ENCODE measurements at places on chromosomes 6 and 20.

GRCh38 chr6:30841644-30842504 lies 42.4 kb upstream of the DDR1 start:
- DNase-seq = no peak

DNA sequence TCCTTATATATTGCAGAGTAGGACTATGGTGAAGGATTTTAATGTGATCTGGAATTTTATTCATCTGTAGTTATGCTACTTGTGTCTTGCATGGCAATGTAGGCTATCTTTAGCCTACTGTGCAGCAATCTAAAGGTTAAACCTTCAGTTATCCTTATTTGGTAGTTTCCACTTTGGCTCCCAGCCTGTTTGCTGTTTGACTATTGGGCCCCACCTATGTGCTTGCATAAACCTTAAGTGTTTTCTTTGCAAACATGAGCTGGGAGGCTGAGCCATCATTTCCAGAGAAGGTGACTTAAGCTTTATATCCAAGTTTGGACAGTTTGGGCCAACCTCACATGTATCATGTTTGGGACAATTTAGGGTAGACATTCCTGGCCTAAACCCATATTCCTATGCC lies 537.5 kb downstream of the BTBD3 start:
- DNase-seq = no peak

DNA sequence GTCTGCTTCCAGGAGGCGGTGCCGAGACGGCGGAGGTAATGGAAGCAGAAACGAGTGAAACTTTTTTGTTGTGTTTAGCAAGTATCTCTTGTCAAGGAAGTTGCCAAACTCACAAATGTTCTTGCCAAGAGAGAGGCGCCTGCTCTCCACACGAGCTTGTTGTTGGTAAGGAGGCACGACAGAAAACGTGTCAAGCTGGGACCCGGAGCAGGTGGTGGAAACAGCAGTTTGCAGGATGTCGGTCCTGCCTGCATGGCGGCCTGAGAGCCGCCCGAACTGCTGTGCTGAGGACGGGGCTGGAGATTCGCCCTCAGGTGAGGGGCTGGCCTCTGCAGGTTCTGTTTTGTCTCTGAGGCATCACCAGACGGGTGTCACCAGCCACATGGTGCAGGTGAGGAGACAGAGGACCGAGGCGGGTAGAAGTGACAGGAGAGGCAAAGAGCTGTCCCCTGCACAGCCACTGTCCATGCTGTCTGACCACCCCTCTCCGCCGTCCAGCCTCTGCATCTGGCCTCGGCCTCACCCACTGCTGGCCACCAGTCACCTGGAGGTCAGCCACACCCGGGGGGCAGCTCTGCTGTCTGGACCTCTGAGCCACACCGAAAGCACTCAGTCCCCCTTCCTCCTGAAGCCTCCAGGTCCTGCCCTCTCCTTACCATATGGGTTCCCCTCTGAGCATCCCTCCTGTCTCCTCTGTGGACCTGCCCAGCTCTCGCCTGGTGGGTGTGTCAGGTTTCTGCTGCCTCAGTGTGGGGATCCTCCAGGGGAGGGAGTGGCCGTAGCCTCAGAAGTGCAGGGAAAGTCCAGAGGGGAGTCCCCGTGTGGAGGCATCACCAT lies 261.5 kb downstream of the TAF4 start:
- DNase-seq = no peak

GRCh38 chr6:11718031-11718430 lies 60.6 kb downstream of the ADTRP start:
- no peak for DNase-seq

GRCh38 chr6:122553697-122554096 lies 56.5 kb upstream of the PKIB start:
- DNase-seq = no peak

GRCh38 chr20:2883726-2884637 lies 10.7 kb downstream of the PTPRA start:
- no peak for DNase-seq

DNA sequence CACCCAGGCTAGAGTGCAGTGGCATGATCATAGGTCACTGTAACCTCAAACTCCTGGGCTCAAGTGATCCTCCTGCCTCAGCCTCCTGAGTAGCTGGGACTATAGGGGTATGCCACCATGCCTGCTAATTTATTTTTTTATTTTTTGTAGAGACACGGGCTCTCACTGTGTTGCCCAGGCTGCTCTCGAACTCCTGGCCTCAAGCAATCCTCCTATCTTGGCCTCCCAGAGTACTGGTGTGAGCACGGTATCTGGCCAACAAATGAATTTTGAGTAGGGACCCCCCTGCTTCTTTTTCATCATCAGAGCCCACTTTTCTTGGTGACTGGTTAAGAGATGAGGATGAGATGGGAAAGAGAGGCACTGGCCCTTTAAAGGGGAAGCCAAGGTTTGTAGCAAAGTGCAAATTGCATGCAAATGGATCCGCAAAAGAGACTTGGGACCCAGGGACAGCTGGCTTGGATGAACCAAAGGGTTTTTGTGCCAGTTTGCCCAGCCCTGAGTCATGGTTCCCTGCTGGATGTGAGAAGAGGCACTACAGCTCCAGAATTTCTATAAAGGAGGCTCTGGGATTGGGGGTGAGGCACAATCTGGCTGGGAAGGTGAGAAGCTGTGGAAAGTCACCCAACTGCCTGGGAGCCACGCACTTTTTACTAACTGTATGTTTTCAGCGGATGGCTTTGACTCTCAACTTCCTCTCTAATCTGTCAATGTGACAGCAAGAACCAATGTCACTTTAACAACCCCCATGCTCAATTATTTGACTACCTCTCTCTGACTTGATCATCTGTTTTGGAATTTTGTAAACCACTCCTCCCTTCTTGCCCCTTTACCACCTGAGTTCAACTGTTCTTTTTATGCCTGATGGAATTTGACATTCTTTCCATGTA lies 58.7 kb upstream of the RNF24 start:
- no peak for DNase-seq

DNA sequence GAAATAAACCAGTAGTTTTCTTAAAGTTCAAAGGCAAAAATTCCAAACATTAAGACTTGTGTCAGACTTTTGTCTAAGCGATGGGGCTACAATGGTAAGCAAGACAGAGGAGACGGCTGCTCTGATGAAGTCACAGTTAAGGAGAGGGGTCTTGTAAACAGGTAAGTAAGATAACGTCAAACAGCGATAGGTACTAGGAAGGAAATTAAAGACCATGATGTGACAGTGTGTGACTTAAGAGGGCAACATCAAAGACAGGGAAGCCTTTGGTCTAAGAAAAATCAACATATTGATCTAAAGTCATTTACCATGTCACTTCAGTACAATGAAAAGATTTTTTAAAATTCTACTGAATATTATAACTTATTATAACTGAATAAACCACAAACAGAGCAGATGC lies 23.1 kb downstream of the NUDT3 start:
- no peak for DNase-seq

DNA sequence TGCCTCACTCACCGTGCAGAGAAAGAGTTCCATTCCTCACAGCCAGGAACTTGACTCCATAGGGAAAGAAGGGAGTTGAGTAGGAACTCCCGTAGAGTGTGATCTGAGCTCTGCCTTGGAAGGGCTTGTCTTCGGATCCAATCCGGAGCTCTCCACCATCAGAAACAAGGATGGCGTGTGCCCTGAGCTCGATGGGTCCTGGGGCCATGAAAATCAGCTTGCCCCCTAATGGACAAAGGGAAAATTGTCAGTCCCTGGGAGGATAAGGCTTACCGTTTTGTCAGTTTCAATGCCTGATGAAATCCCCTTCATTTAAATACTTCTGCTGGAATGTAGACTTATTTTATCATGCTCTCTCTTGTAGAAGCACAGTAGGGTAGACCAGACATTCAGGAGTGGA lies 153.3 kb downstream of the PKHD1 start:
- peak; percentile 39 for DNase-seq

GRCh38 chr6:157976345-157977175 lies 5.1 kb upstream of the SYNJ2 start:
- no peak for DNase-seq

DNA sequence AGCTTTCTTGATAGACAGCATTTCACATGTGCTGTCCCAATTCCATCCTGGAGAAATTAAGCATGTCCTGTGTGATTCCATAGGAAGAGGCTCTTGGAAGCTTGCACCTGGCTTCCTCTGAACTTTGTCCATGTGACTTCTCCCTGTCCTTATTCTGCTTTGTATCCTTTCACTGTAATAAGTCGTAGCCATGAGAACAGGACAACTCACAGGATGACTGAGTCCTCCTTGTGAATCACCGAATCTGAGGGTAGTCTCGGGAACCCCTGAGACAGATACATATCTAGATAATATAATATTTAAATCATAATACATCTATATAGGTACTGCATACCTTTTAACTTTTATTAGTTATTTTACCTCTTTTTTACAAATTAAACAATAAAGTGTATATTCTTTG lies 156.7 kb upstream of the THEMIS start:
- no peak for DNase-seq

GRCh38 chr6:37585523-37585905 lies 85.8 kb upstream of the CCDC167 start:
- DNase-seq = no peak

GRCh38 chr6:36033935-36034334 lies 6.3 kb downstream of the MAPK14 start:
- DNase-seq = no peak

DNA sequence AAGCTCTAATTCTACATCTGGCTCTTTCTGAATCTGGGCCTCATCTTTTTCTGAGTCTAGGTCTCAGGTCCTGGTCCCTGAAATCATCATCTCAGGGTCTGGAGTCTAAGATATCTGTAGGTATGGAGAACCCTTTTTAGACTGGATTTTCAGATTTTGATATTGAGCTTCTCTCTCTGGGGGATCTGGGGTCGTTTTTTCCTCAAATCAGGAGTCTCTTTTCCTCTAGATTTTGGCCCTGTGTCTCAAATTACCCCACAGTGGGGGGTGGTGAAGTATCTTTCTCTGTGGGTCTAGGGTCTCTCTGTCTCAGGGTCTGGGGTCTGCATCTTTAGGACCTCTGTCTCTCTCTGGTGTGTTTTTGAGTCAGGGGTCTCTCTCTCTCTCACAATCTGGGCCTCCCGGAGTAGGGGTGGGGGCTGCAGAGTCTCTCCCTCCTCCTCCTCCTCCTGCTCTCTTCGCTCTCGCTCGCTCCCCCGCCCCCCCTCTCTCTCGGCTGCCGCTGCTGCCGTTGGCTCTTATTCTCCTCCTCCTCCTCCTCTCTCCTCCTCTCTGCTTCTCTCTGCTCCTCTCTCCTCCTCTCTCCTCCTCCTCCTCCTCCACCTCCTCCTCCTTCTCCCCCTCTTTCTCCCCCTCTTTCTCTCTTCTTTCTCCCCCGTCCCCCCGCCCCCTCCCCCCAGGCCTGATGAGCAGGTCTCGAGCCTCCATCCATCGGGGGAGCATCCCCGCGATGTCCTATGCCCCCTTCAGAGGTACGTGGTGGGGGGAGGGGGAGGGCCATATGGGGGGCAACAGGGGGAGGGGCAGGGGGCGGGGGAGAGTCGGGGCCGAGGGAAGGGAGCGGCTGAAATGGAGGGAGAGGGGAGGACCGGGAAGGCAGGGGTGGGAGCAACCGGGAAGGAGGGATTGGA lies at the start of gene SYNGAP1:
Gene SYNGAP1 (plus strand): TSS at position 486 of the 911 bp plus-strand sequence. CDS start 200 bp downstream, at position 686.
- no peak for DNase-seq

GRCh38 chr6:124131779-124132178 lies 328.1 kb downstream of the NKAIN2 start:
- DNase-seq = no peak

DNA sequence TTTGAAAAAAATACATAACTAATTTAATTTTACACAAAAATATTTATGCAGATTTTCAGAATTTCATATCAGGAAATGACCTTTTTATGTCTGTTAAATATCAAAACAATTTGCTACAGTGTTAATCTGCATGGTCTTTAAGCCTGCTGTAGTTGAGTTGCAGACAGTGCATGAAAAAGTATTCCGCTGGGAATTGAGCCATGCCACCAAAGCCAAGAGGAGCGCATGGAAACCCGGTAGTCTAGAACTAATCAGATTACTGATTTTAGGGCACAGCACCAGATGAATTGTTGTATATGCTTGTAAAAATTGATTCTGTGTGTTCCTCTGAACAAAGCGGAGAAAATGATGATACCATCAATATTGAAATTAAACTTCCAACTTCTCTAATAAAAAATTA lies 34.3 kb upstream of the LAMP5 start:
- DNase-seq = no peak

- DNase-seq = no peak
Measured at GRCh38 chr6:131728296-131728939, 17.6 kb upstream of the CTAGE9 start.

DNA sequence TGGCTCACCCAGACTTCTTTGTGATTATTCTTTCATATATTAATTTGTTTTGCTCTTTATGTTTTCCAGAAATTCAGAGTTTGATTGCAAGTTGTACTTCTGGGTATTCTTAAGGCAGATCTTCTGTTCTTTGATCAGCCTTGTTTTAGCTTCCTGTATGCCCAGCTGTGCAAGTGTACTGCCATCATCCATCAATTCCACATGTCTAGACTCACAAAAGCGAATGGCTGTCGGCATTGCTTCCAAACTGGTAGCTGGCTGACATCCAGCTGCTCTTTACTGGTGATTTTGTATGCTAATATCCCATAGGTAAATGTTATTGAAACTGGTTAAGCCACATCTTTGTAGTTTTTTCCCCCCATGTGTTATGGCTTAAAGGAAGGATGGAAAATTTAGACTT lies 1084.8 kb upstream of the CITED2 start:
- no peak for DNase-seq

GRCh38 chr6:1463275-1463674 lies 73.9 kb downstream of the FOXF2 start:
- no peak for DNase-seq

DNA sequence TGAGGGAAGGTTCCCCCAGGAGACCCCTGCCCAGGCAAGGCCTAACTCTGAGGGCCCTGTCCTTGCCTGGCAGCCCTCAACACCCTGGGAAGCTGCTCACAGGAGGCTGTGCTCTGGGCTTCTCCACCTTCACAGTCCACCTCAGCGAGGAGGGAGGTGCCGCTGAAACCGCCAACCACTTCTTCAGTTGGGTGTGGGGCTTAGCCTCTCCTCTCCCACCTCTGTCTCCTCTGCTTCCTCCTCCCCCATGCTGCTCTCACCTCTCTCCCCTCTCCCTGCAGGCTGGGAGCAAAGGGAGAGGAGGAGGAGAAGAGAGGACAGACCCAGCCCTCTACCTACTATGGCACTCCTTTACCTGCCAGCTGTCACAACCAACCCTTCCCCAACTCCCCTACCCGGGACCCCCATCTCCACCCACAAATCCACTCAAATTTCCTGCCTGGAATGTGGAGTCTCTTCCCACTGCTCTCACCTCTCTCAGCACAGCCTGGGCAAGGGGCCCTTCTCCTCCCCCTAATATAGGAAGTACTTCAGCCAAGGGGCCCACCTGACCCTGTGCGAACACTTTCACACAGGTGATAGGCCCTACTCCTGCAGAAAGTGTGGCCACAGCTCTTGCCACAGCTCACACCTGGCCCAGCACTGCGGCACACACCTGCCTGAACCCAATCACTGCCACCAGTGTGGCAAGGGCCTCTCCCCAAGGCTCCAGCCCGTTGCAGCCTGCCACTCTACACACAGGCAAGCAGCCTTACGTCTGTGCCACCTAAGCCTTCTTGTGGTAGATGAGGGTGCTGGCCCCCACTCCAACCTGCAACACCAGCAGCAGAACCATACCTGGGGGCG lies 7.2 kb downstream of the RING1 start:
- DNase-seq = no peak
